ENCODE measurements at places on chromosomes 5 and 9.

GRCh38 chr9:86843206-86843605 lies 104.1 kb downstream of the GAS1 start:
- DNase-seq, result no peak

GRCh38 chr5:5481206-5481605 lies 58.7 kb downstream of the ICE1 start:
- DNase-seq, result no peak

DNA sequence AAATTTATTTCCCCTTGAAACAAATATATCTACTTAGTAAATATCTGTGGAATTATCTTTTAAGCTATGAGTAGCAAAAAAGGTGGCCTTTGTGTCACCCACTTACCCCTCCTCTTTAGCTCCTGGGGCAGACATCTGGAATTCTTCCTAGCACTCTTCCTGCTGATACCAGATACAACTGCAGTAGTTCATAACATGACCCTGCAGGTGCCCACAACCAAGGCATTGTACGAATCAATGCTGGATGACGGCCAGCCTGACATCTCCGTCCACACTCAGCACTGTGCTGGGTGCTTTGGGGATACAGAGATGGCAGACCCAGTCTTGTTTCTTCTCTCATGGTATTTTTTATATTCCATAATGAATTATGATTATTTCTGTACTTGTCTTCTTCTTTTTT lies 152.3 kb downstream of the GOLPH3 start:
- no peak for DNase-seq

GRCh38 chr5:66987949-66988838 lies 208.4 kb downstream of the CD180 start:
- no peak for DNase-seq

DNA sequence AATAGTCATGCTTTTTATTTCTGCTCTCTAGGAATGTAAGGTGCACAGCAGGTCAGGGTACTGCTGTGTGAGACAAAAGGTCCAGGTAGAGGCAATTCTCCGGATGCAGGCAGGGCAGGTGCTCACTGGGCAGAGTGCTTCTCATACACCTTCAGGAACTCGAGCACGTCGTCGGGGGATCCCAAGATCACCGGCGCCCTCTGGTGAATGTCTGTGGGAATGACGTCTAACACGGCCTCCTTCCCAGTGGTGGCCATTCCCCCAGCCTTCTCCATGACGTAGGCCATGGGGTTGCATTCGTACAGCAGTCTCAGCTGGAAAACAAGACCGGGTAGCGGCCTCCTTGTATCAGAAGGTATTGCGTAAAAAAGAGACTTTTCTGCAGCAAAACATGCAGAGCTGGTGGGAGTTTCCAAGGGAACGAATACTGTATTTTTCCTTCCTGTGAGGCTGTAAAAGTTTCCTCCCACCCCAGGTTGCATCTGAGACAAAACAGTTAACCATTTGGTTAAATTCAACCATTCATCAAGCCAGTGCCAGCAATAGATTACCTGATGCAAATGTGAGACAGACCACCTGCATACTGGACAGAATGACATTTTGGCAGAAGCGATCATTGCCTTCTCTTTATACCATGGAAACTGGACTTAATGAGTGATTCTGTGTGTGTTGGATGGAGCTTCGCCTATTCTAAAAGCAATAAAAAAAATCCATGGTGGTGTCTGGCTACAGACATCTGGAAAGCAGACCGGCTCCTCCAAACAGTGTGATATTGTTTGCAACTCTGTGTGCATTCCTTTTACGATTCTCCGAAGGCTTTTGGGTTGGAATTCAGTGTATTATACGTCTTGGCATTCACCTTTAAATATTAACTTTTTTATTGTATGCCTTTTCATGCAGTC lies 9.9 kb upstream of the FBP2 start:
- peak; percentile 49 for DNase-seq

GRCh38 chr9:27491154-27491553 lies 32.9 kb upstream of the IFNK start:
- DNase-seq, result no peak

GRCh38 chr9:89375191-89375760 lies 57.0 kb downstream of the SECISBP2 start:
- no peak for DNase-seq

DNA sequence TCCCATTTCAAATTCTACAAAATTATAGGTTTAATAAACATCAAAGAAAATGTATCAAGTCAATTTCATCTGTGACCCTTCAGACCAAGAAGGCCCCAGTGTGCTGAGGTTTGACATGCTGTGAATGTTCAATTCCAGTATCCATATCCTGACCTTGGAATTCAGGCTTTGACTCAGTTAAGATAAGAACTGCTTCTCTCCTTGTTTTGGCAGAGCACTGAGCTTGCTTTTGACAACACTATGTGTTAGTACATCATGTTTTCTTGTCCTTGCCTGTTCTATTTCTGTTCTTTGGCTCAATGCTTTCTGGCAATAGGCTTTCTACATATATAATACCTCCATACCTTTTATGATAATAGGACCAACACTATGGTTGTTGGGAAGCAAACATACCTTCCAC lies 105.6 kb downstream of the PLCXD3 start:
- DNase-seq, result no peak

Measured in CD4-positive, alpha-beta T cell (primary cell).